ENCODE measurements at places on chromosomes 6 and 20.

GRCh38 chr20:8215361-8215781 lies 83.3 kb downstream of the PLCB1 start:
- DNase-seq: no peak

DNA sequence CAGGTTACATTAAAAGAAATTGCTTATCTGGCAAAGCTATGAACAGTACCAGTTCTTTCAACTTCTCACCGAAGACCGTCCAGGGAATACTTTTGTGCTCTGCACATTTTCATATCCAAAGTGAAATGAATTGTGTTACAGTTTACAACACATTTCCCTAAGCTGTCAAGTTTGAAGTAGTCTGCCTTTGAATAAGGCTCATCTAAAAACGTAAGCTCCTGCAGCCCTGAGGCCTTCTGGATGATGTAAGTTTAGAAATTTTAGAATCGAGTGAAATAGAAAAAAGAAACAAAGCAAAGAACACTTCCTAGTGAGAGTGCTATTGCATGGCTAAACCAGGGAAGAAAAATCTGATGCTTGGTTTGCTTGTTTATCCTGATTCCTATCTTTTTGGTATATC lies 653.8 kb downstream of the MMUT start:
- no peak for DNase-seq

DNA sequence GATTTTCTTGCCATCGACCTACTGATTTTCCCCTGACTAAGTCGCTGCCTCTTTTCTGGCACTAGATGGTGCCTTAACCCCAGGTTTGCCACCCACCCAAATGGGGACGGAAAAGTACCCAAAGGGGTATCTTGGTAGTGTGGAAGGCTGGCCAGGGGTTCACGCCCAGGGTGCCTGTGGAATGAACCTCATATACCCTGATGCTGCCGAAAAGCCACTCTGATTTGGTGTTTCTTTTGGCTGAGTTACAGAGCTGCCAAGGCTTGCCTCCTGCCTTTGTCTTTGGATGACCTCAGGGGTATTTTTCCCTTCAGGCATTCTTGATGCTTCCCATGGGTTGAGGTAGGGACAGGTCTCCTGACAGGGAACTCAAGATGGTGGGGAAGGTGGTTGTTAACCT lies 78.1 kb downstream of the MAP3K7 start:
- no peak for DNase-seq

GRCh38 chr20:22546344-22546743 lies 38.0 kb downstream of the FOXA2 start:
- DNase-seq: no peak

GRCh38 chr6:112235956-112236355 lies 18.4 kb downstream of the LAMA4 start:
- DNase-seq: no peak

- DNase-seq: no peak
These were observed 568.7 kb upstream of the RNF217 start for GRCh38 chr6:124393536-124393935.

All from activated CD4-positive, CD25-positive, alpha-beta regulatory T cell (primary cell).